ENCODE measurements at places on chromosomes 12 and 14. TPM values are rescaled to one million over a fixed set of nuclear protein-coding genes. Genes with fewer than 3 reads are reported as not detected.

SOAT2 gene
- total RNA-seq: 0.26 TPM

AMN gene
- total RNA-seq: 1.0 TPM

TOMM20L gene
- total RNA-seq: not detected

AKAP6 gene
- not detected for total RNA-seq

CDH24 gene
- total RNA-seq: 1.0 TPM

FAM90A1 gene
- 0.36 TPM for total RNA-seq

DNA sequence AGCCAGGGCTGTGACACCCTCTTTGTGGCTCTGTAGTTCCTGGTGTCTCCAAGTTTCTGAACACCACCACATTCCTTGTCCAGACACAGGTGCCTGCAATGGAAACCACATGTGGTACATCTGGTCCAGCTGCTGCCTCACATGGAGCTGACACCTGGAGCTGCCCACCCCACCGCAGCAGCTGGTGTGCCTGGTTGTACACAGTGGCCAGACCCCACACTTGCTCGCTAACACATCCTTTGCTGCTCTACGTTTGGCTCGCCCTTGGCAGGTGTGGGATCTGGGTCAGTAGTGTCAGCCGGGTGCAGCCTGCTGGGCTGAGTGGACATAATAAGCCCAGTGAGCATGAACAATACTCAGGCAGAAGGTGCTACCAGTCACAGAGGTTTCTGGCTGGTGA lies 198.9 kb downstream of the ADGRD1 start:
- DNase-seq: no peak

- no peak for DNase-seq
Observed at GRCh38 chr12:129298921-129299320, 445.6 kb downstream of the GLT1D1 start.

GRCh38 chr14:51834240-51834639 lies 26.2 kb upstream of the GNG2 start:
- DNase-seq: no peak

DNA sequence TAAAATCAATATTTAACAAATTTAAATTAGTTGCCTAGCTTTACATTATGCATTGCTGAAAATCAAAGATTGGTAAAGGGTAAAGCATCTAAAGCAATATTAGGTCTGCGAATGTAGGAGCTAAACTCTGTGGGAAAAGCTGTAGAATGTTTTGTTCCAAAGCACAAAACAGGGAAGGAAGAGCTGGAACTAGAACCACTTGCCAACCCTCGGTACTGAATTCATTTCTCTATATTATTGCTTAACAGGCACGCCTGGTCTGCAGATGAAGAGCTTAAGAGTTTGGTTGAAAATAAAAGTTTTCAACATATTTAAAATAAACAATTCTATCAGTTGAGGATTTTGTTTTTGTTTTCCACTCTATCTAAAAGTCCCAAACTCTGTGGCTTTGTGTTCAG lies 1252.8 kb upstream of the SEL1L start:
- no peak for DNase-seq

GRCh38 chr12:114733919-114734318 lies 49.9 kb upstream of the TBX3 start:
- DNase-seq: no peak

- DNase-seq: no peak
Observed at GRCh38 chr14:102375119-102375518, 12.4 kb downstream of the TECPR2 start.

DNA sequence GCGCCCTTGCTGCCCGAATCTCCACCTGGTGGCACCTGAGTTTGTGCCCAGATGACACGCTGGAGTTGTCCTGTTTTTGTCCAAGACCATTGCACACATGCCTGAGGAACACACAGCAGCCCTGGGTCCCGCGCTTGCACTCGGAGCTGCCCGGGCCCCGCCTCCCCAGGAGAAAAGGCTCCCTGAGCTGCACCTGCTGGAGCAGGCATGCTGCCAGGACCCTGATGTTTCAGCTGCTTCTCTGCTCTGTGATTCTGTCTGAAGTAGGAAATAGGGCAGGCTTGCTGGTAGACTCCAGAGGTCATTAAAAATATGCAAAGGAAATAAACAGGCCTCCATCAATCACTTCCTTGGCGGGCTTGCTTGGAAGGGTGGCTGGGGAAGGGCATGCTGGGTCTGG lies 271.6 kb downstream of the CACNA1C start:
- no peak for DNase-seq

Measured in natural killer cell treated with Interleukin-12 subunit alpha and Interleukin-12 subunit beta and Interleukin-15 and Interleukin-18, amount 100 ng/mL, for 72 hours (primary cell).